Stimulated activated CD8-positive, alpha-beta memory T cell treated with anti-CD3 and anti-CD28 coated beads, Interleukin-7, amount 100 ng/mL, for 48 hours (primary cell): ENCODE measurements at places on chromosomes 5 and 9.

GRCh38 chr9:93656426-93657239, 80.2 kb downstream of the PHF2 start:
- no peak for DNase-seq

- DNase-seq = no peak
Observed at GRCh38 chr5:78102500-78102899, 192.0 kb downstream of the AP3B1 start.

GRCh38 chr5:89211836-89212235, 328.9 kb upstream of the MEF2C start:
- no peak for DNase-seq

- no peak for DNase-seq
Observed at GRCh38 chr9:120555839-120556238, 24.1 kb downstream of the CDK5RAP2 start.

GRCh38 chr9:133427658-133428348, 5.6 kb downstream of the ADAMTS13 start:
- DNase-seq = no peak
